ENCODE measurements at places on chromosomes 12 and 14.

DNA sequence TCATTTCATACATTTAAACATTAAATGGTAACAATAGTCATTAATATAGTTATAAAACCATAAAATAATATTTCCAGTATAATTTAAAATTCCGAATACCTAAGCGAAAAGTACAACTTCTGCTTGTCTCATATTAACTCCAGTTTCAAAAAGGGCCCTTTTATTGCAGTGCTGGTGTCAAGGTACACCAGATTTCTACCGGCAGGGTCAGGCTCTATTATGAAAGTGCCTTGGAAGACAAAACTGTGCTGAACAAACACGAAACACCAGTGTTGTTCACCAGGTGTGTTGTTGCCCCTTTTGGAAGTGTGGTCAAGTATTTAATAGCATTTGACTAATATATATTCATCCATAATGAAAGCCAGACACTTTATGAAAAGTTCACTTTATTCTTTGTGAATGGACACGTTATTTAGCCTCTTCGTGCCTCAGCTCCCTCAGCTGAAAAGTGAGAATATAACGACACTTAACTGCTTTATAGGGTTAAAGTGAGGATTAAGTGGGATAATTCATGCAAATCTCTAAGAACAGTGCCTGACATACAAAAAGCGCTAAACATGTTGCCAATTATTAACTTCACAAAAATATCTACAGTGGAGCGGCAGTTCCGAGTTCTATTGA lies 20.3 kb upstream of the GNS start:
- no peak for DNase-seq

- DNase-seq: no peak
These were observed 25.6 kb downstream of the MGAT4C start for GRCh38 chr12:86230516-86231146.

- no peak for DNase-seq
These were observed 1.8 kb downstream of the TMCC3 start for GRCh38 chr12:94648578-94648977.

DNA sequence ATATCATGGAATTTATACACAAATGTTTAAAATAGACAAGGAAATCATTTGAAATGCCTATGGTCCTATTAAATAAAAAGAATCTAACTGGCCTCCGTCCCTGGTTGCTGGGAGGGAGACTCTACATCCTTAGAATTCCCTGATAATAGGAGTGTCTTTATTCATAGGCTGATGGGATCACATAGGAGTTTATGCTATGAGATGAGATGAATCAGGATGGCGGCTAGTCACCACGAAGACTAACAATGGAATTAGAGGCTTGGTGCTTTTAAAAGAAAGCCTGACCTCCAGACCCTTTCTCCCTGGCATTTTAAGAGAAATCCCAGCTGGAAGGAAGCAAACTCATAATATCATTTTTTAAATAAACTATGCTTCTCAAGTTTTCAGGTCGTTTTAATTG lies 69.7 kb downstream of the SEC23A start:
- DNase-seq: no peak

DNA sequence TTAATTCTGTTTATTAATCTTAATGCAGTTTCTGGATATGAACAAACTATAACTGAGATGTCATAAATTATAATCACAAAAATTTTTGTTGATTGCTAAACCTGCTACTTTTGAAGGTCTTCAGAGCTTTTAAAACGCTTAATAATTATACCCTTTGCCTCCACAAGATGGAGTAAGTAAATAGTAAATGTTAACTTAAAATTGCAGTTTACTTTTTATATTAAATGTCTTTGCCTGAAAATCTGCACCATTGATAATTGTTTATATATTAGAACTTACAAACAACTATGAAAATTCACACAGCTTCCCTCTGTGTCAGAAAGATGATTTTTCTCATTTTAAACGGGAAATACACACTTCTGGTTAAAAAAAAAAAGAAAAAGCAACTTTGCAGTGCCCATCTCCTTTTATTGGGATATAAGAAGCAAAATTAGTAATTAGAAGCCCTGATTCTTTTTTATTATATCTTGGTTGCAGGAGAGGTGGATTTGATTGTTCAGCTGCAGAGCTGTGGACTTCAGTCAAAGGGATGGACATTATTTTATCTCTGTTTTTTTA lies 35.6 kb downstream of the SCFD1 start:
- DNase-seq: no peak
